Activated CD4-positive, alpha-beta memory T cell treated with anti-CD3 and anti-CD28 coated beads, Interleukin-2, amount 10 ng/mL, durations not matched to agents 7 days and 5 days (primary cell): ENCODE measurements at places on chromosomes 5 and 9. TPM values are rescaled to one million over a fixed set of nuclear protein-coding genes. Genes with fewer than 3 reads are reported as not detected.

PCDHB2 gene
- total RNA-seq: not detected

OR13C2 gene
- total RNA-seq: not detected

SPATA31D4 gene
- total RNA-seq: not detected

C9orf153 gene
- total RNA-seq: not detected

FGFR4 gene
- total RNA-seq: 0.33 TPM

SPATA31C1 gene
- total RNA-seq: not detected

NHP2 gene
- 101 TPM for total RNA-seq

PAPPA gene
- not detected for total RNA-seq

DNA sequence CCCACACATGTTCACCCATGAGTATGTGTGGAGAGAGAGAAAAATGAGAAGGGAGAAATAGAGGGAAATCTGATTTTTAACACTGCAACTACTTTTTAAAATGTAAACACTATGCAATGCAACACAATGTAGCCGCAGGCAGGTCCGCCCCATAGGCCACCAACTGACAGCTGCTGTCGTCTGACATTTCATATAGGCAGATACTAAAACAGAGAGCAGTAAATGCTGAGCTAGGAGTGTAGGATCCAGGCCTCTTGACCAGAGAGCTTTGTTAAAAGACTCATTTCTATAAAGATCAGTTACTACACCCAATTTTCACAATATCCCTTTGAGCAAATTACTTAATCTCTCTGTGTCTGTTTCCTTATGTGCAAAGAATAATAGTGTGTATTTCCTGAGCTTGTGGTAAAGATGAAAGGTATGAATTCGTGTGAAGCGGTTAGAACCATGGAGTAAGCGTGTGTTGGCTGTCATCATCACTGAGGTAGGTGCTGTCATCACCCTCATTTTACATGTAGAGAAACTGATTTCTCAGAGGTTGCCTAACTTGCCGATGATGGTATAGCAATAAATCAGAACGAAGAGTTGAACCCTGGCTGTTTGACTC is 55.2 kb upstream of the PDE8B start:
- H3K4me3 ChIP-seq: no peak overlapping the region
- peaks cover 9% of the 10 kb centered on the region for H3K4me1 ChIP-seq
- no peak for DNase-seq
- H3K27ac ChIP-seq: no peak overlapping the region
- peaks cover 8% of the 10 kb centered on the region for H3K27me3 ChIP-seq

DNA sequence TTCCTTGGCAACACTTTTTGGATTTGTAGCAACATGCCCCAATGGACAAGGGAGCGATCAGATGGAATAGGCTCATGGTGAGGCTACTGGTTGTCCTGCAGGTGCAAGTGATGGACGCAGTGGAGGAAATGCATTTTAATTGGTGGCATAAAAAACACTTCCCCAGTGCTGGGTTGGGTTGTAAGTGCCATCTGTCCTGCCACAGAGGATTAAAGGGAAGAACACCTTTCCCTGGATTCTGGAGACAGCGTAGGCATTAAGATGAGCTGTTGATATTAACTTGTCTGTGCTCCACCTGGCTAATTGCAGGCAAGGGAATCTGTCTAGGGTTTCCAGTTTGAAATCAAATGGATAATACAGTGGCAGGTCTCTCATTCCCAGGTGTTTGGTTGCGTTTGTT is 173.4 kb downstream of the ZNF462 start:
- H3K27me3 ChIP-seq: no peaks in the 10 kb centered on the region
- no peak overlapping the region for H3K4me3 ChIP-seq
- no peak overlapping the region for H3K27ac ChIP-seq
- DNase-seq: no peak
- no peaks in the 10 kb centered on the region for H3K36me3 ChIP-seq

DNA sequence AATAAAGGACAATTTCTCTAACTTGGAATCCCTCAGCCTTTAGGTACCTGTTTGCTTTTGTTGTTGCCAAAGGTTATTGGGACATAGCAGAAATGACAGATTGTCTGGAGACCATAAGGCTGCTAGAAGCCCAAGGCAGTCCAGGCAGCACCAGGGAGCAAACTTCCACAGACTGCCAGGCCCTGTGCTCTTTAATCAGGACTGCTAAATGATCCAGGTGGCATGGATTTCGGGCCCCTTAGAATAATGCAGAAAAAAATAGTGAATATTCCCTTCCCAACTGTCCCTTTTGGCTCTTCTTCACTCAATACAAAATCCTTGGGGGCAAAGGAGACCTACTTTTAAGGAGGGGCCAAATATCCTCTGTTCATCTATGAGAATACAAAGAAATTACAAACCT is 73.9 kb downstream of the GABRA1 start:
- H3K27me3 ChIP-seq: no peaks in the 10 kb centered on the region
- no peak overlapping the region for H3K27ac ChIP-seq
- no peaks in the 10 kb centered on the region for H3K4me1 ChIP-seq
- DNase-seq: no peak
- H3K4me3 ChIP-seq: no peak overlapping the region

DNA sequence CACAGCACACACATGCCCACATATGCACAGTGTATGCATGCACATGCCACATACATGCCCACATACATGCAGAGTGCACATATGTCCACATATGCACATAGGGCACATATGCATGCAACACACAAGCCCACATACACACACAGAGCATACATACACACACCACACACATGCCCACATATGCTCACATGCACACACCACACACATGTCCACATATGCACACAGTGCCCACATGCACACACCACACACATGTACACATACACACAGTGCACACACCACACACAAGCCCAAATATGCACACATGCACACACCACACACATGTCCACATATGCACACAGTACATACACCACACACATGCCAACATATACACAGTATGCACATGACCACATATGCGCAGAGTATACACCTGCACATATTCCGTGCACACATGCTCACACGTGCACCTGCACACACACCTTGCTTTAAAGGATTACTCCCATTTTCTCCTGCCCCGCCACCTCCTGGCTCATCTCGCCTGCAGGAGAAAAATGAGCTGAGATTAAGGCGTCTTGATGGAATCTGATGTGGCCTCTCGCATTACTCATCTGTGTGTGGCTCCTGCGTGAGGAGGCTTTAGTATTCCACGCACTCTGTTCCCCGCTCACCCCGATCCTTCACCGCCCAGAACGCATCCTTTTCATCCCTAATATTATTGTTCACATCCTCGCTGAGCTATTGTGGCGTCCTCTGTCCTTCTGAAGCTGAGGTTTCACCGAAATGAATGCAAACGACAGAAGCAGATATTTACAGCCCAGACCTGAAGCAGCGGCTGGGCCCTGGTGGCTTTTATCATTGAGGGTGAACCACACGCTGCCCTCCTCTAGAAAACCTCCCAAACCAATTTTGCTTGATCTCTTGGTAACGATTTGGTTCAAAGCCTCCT is 182.7 kb downstream of the OLFM1 start:
- H3K27ac ChIP-seq: no peak overlapping the region
- no peak overlapping the region for H3K4me3 ChIP-seq
- H3K36me3 ChIP-seq: no peaks in the 10 kb centered on the region
- H3K4me1 ChIP-seq: peaks cover 1% of the 10 kb centered on the region

DNA sequence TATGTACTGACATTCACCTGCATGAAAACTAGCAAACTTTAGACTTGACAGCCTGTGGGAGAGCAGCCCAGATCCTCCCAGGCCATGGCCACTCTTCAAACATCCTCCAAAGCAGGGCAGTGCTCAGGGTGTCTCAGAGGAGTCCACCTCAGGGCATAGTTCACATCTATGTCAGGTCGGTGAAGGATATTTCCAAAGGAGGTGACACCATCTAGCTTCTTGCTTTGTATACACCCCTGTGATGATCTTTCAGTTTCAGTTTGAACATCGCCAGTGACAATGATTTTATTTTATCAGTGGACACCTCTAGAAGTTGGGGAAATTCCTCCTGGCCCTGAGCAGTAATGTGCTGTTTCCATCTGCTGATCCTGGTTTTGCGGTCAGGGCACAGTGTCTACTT is 20.1 kb downstream of the CDK20 start:
- H3K4me1 ChIP-seq: peaks cover 8% of the 10 kb centered on the region
- H3K27ac ChIP-seq: no peak overlapping the region
- peaks cover 23% of the 10 kb centered on the region for H3K27me3 ChIP-seq
- H3K4me3 ChIP-seq: no peak overlapping the region

GRCh38 chr5:140355546-140355945 is 4.4 kb upstream of the SLC4A9 start:
- peaks cover 9% of the 10 kb centered on the region for H3K27me3 ChIP-seq
- H3K36me3 ChIP-seq: no peaks in the 10 kb centered on the region
- no peak for DNase-seq
- H3K4me1 ChIP-seq: peaks cover 37% of the 10 kb centered on the region
- H3K27ac ChIP-seq: no peak overlapping the region

DNA sequence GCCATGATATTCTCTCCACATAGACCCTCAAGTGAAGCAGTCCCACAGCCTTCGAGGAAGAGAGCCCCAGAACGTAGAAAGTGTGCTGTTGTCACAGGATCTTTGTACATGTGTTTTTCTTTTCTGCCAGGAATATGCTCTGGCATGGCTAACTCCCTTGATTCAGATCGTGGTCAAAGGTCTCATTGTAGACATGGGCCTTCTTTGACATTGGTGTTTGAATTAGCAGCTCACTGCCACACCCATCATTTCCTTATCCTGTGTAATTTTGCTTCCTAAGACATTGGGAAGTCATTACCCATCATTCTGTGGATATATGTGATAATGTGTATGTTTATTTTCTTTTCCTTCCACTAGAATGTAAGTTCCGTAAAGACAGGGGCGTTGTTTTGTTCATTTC is 25.5 kb downstream of the MTRR start:
- no peaks in the 10 kb centered on the region for H3K27me3 ChIP-seq
- no peak overlapping the region for H3K27ac ChIP-seq
- DNase-seq: no peak
- H3K4me1 ChIP-seq: peaks cover 16% of the 10 kb centered on the region

GRCh38 chr5:93622240-93622885 is 39.3 kb downstream of the NR2F1 start:
- no peak overlapping the region for H3K4me3 ChIP-seq
- H3K4me1 ChIP-seq: peaks cover 21% of the 10 kb centered on the region
- H3K27me3 ChIP-seq: peaks cover 29% of the 10 kb centered on the region

DNA sequence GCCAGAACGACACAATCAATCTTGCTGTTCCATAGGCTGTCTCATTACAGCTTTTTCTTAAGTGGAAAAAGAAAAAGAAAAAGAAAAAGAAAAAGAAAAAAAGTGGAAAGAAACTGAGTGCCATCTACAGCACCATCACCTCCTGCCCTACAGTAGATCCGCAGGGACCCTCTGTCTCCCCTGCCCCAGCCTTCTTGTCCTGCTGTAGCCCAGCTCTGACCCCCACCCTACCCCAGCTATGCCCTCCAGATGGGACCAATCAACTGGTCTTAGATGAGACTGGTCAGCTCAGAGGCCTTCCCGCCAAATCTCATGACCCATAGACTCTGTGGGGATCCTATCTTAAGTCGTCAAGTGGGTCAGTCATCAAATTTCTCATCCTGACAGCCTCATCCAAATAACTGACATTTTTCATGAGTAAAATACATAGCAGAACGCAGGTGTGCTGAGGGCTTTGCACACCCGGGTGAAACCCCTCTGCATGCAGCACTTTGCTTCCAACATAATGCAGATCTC is 34.8 kb downstream of the TSPAN17 start:
- H3K27ac ChIP-seq: no peak overlapping the region
- no peaks in the 10 kb centered on the region for H3K4me1 ChIP-seq
- H3K27me3 ChIP-seq: peaks cover 56% of the 10 kb centered on the region
- H3K36me3 ChIP-seq: peaks cover 2% of the 10 kb centered on the region
- no peak overlapping the region for H3K4me3 ChIP-seq

DNA sequence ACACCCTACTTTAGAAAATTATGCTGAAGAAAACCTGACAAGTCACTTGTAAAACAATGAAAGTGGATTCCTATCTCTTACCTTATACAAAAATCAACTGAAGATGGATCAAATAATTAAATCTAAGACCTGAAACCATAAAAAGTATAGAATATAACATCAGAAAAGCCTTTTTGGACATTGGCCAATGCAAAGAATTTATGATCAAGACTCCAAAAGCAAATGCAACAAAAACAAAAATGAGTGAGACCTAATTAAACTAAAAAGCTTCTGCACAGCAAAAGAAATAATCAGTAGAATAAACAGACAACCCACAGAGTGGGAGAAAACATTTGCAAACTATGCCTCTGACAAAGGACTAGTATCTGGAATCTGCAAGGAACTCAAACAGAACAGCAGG is 303.0 kb upstream of the CDH9 start:
- no peak for DNase-seq
- no peaks in the 10 kb centered on the region for H3K4me1 ChIP-seq

DNA sequence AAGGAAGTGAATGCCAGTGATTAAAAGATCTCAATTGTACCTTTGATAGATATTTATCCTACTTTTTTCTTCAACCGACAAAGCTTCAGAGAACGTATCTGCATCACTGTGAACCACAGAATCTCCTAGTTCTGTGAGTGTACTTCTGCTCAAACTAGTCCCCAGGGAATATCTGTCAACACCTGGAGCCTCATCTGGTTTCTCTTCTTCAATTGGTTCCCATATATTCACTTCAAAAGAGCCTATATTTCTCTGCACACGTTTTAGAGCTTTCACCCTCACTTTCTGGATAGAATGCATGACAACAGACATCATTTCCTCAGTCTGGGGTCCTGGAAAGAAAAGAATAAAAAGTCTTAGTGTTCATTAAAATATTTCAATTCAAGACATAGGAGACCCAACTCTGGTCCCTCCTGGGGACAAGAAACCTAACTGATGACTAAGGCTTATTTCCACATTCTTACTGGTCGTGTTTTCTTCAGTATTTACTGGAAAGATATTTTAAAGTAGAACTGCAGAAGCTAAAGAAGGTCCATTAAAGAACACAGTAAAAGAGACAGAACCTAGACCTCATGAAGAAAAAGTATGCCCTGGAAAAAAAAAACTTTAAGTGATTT is 64.3 kb downstream of the CPLANE1 start:
- H3K27me3 ChIP-seq: no peaks in the 10 kb centered on the region
- peaks cover 3% of the 10 kb centered on the region for H3K4me1 ChIP-seq
- H3K27ac ChIP-seq: no peak overlapping the region
- no peak overlapping the region for H3K4me3 ChIP-seq

DNA sequence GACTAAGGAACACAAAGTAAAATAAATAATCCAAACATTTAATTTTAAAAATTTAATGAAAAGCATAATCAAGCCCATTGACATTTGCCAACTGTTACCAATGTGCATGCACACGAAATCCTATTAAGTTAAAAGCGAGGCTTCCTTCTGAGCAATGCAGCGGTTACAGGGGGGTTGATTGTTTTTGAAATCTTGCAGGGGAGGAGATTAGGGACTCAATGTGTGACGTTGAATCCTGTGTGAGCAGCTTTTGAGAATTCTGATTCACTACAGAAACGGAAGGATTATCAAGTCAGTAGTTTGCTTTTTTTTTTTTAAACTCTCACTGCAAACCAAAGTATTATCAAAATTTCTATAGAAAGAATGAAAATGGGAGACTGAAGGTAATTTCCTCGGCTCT is 109.5 kb downstream of the PRKACG start:
- no peak for DNase-seq
- no peak overlapping the region for H3K4me3 ChIP-seq
- peaks cover 2% of the 10 kb centered on the region for H3K36me3 ChIP-seq

DNA sequence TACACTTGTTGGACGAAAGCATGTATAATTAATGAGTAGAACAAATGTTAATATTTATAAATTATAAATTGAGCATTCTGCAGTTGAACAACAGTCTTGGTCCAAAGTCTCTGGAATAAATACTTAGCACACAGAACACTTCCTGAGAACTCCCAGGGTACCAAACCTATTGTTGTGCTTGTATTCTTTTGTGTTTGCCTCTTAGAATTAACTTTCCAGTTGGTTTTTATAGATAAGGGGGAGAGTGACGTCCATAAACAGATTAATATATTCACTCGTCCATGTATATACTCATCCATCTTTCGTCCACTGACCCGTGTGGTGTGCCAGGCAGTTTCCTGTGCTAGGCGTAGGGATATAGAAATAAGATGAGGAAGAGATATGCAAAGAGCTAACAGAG is 62.3 kb upstream of the TGFBR1 start:
- peaks cover 3% of the 10 kb centered on the region for H3K27me3 ChIP-seq
- H3K4me3 ChIP-seq: no peak overlapping the region
- peaks cover 45% of the 10 kb centered on the region for H3K4me1 ChIP-seq
- H3K27ac ChIP-seq: no peak overlapping the region
